ENCODE measurements at places on chromosomes 16 and 17.
A peak's percentile ranks its signal among the peaks of the same experiment; 100 is the strongest.

- DNase-seq, result no peak
Measured at GRCh38 chr16:521381-522210, 5.9 kb upstream of the CAPN15 start.

- DNase-seq, result no peak
Measured at GRCh38 chr17:73591296-73592078, 52.8 kb downstream of the SDK2 start.

DNA sequence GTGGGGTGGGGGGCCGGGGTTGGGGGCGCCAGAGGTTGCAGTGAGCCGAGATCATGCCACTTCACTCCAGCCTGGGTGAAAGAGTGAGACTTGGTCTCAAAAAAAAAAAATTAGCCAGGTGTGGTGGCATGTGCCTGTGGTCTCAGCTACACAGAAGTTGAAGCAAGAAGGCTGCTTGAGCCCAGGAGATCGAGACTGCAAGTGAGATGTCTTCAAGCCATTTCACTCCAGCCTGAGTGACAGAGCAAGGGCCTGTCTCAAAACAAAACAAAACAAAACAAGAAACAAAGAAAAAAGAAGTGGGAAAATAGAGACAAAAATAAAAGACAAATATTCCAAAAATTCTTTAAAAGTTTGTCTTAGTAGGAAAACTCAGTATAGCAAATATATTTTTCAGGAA is 135.1 kb upstream of the CORO6 start:
- no peak for DNase-seq

DNA sequence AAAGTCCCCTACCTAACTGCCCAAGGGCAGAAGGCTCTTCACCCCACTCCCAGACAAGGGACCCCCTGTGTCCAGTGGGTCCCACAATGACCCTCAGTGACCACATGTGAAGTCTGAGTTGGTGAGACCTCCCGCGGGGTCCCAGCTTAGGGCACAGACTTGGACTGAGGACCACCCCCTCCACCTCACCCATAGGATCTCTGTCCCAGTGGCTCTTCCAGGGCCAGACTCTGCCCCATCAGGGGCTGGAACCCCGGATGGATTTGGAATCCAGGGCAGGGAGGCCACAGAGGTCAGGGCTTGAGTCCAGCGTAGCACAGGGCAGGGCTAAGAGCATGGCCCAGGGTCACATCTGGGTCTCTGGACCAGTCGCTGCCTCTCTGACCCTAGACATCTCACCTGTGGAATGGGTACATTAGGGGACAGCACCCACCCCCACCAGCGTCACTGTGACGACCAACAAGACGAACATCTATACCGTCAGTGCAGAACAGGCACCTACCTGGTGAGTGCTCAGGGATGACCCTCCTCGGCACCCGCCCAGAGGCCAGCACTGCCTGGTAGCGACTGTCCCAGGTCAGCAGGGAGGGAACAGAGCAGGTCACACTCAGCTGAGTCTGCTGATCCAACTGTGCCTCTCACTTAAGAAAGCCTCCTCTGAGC is 37.7 kb downstream of the TNFRSF13B start:
- no peak for DNase-seq

DNA sequence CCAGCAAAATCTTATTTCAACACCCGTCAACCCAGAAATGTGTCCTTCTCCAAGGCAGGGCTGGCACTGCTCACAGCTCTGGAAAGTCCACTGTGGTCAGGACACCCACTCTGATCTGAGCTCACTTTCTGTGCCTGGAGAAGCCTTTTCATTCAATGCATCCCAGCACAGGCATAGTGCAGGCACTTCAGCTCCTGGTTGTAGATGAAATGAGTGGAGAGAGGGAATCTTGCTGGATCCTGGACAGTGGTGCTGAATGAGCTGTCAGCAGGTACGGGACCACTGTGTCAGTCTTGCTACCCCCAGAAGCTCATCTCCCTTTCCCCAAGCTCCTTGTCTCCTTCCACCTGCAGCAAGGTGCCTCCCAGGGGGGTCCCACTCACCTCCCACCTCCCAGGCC is 86.1 kb upstream of the SALL1 start:
- no peak for DNase-seq

- DNase-seq, result no peak
Measured at GRCh38 chr16:88390265-88390664, 7.5 kb downstream of the ZNF469 start.

- peak; percentile 28 for DNase-seq
Measured at GRCh38 chr17:50213026-50214022, 11.9 kb upstream of the COL1A1 start.

- no peak for DNase-seq
Measured at GRCh38 chr17:82200743-82201497, 11.7 kb downstream of the CCDC57 start.

GRCh38 chr16:73304008-73304774 is 256.3 kb upstream of the ZFHX3 start:
- DNase-seq, result no peak

GRCh38 chr17:70089513-70090148 is 14.6 kb downstream of the KCNJ16 start:
- DNase-seq, result no peak

DNA sequence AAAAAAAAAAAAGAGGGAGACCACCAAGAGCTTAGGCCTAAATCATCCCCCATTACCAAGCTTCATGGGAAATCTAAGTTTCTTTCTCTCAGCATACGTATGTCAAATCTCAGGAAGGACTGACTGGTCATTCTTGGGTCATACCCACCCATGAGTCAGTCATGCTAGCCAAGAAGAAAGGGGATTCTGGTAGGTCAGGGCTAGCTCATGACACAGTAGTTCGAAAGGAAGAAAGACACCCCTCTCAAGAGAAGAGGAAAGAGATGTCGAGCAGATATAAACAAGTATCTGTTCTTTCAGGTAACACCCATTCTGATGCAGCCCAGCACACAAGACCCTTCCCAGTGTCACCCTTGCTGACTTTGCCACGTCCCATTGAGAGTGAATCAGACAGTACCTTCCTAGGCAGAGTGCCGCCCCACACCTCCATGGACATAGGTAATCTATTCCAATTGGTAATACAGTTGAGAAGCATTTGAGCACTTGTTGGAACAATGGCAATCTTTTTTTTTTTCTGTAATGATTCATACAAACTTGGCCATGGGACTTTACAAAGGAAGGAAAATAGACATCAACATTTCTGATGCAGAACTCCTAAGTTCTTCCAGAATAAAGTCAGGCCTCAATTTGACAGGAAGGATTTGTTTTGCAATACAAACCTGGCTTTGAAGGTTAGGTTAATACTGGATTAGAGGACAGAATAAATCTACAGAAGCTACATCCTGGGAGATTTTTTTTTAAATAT is 38.2 kb downstream of the COPRS start:
- no peak for DNase-seq
